Sciatic nerve (tissue), 2 donors: ENCODE measurements at places on chromosomes 6 and 20.

DNA sequence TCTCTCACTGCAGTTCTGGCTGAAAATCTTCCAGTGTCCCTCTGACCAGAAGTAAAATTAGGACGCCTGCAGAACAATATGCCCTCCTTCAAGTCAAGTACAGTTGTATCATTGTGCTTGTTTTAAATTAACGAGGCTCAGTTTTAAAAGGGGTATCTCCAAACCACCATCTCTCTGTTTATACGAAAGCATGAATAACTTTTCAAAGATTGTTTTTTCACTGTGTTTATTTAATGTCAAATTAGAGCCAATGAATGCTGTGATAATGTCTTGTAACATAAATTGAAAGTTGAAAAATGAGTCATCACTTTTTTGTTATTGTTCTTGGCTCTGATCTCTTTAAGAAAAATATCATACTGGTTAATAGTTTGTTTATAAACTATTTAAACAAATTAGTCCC lies 230.7 kb upstream of the THEMIS start:
- DNase-seq: no peak

DNA sequence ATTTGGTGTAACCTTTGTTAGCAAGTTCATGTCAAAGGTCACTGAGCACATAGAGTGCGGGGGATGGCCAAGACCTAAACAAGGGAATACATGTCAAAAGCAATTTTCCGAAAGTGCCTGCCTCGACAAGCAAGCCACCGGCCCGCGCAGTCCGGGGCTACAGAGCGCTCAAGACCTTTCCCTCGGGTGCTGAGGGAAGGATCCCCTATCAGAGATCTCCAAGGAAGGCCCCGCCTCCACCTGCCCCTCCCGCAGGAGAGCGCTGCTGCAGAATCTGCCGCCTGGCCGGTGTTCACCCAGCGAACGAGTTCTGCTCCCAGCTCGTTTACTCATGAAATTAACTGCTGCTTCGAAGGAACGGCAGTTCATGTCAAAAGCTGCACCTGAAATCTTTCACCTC lies 252.7 kb downstream of the BMP7 start:
- no peak for DNase-seq

DNA sequence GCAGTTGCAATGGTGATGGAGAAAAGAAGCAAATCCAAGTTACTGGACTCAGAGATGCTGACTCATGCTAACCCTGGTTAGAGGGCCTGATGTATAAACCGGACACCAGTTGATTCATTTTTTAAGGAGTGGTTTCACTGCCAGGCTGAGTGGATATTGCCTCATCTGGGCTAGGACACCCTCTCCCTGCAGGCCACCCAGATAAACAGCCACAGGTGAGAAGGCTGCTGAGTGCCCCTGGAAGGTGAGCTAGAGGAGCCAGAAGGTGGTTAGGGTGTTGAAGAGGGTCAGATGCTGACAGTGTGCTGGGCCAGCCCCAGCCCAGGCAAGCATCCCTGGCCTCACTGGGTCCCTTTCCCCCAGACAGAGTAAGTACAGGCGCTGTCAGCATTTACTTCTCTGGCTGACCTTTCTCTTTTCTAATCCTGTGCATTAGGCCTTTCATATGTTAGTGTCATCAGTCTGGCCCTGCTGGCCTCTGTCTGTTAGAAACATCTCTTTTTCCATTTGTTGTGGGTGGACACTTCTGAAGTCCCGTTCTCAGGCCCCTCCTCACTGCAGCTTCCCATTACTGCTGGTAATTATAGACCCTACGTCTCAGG lies 13.5 kb downstream of the EPB41L1 start:
- DNase-seq: no peak

- no peak for DNase-seq
Observed at GRCh38 chr6:149939356-149939648, 2.5 kb upstream of the ULBP2 start.

GRCh38 chr6:99894815-99895214 lies 99.2 kb downstream of the MCHR2 start:
- DNase-seq: no peak

DNA sequence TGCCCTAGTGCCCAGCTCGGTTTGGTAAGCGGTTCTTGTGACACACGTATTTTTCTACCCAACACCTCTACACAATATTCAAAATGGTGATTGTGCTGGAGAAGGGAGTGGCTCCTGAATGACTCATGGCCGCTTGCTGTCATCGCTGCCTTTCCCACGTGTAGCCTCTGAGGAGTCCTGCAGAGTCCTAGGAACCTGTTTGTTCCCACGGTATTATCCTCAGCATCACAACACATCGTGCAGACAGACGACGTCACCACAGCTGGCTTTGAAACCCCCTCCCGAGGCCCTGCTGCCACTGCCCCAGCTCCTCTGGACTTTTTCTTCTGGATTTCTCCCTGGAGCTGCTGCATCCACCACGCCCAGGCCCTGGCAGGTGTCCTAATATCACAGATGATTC lies 353.5 kb downstream of the SMOC2 start:
- DNase-seq: no peak
